AG04449 (cell line): ENCODE measurements at places on chromosomes 7 and 10.

GRCh38 chr7:121301446-121302213 is 27.2 kb upstream of the WNT16 start:
- DNase-seq, result no peak

GRCh38 chr10:11435581-11435981 is 175.9 kb downstream of the USP6NL start:
- DNase-seq, result no peak

DNA sequence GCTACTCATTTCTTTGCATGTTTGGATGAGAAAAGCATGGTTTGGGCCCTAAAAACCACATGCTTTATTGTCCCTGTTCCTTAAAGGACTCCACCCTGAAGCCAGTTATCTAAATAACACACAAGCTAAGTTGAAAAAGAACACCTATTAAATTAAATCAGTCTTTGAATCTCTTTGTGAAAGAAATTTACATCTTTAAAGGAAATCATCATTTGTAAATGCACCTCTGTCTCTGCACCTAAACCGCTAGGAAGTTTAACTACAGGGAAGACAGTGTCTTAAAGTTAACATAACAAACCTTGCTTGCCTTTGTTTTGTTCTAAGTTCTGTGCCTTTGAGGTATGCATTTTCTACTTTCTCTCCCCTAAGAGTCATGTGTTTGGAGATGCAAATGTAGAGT is 52.6 kb downstream of the HTR7 start:
- no peak for DNase-seq

GRCh38 chr10:49083261-49083660 is 32.1 kb downstream of the VSTM4 start:
- no peak for DNase-seq

DNA sequence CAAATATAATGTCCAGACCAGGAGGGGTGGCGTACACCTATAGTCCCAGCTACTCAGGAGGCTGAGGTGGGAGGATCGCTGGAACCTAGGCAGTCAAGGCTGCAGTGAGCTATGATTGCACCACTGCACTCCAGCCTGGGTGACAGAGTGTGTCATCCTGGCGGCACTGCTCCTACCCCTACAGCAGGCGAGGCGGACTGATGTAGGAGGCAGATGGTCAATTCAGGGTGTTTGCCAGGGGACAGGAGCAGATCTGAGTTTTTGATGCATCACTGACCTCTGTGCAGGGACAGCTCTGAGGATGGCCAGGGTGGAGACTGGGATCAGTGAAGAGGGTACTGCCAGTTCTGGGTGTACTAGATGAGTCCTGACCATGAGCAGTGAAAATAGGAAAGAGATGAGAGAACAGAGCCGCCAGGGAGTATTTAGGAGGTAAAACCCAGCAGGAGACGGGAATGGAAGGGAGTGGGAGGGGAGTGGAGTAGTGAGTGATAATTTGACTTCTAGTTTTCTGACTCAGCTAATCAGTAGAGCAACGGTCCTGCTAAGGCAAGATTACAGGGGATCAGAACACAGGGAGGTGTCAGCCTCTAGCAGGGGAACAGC is 75.3 kb downstream of the HIP1 start:
- no peak for DNase-seq

DNA sequence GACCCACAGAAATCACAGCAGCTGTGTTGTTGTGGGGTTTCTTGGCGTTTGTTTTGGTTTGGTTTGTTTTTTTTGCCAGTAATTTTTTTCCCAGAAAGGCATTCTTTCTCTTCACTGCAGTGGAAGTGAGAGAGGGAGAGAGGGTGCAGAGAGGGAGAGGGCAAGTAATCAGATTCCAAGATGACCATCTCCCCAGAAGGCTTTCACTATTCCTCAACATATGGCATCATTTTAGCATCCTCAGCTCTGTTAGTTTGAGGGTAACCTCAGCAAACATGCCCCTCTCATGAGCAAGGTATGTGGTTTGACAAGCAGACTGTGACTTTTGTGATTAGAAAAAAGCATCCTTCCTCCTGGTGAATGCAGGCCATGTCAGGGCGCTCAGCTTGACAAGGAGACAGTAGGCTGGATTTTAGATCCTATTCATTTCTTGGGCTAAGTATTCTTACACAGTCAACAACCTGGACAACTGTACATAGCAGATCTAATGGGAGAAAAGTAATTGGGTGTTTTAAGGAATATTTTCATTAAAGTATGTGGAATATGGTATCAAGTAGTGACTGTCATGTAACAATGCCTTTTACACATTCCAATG is 86.3 kb upstream of the PIK3CG start:
- DNase-seq, result no peak
